ENCODE measurements at places on chromosomes 12 and 14. TPM values are rescaled to one million over a fixed set of nuclear protein-coding genes. Genes with fewer than 3 reads are reported as not detected.

- DNase-seq, result no peak
These were observed 20.3 kb upstream of the ADGRD1 start for GRCh38 chr12:130933269-130933995.

TCL1B gene
- total RNA-seq, result not detected

- DNase-seq, result no peak
These were observed 22.7 kb upstream of the ZFP36L1 start for GRCh38 chr14:68815298-68816182.

DNA sequence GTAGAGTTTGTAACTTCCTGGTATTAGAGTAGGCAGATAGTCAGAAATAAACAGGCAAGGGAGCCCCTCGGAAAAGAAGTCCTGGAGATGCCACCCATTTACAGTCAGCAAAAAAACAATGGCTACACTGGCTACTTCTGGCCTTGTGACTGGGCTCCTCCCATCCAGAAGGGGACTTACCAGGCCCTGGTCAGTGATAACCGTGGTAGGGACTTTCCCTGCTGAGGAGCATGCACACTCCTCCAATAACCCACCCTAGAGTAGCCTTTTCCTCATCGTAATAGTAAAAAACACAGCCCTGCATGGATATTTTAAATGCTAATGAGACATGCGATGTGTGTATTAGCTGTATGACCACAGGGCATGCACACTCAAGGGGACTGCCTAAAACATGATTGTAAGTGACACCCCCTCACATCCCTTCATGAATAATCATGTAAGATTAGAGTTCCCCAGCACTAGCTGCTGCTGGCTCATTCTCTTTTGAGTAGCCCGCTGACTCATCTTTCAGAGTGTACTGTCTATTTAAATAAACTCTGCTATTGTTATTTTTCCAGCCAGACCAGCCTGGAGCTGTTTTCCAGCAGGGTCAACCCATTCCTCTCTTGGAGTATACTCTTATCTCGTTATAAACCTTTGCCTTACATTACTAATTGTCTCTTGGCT, 413.8 kb upstream of the TMTC1 start:
- DNase-seq, result no peak

DNA sequence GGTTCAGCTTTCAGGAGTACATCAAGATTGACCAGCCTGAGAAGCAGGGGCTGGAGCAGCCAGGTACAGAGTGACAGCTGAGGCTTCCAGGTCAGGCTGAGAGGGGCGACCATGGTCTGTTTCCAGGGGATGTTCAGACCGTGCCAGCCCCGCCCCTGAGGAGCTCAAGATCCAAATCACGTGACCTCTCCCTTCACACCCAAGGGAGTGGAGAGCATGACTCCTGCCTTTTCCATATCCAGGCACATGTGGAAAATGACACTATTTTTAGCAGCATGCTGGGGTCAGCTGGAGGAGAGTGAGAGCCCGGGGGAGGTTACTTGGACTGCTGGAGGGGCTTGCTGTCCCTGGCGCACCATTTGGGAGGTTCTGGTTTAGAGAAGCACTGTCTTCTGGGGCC, 92.7 kb downstream of the B4GALNT3 start:
- no peak for DNase-seq

ACTR10 gene
- 61.5 TPM for total RNA-seq

VWF gene
- total RNA-seq, result 173 TPM

DNA sequence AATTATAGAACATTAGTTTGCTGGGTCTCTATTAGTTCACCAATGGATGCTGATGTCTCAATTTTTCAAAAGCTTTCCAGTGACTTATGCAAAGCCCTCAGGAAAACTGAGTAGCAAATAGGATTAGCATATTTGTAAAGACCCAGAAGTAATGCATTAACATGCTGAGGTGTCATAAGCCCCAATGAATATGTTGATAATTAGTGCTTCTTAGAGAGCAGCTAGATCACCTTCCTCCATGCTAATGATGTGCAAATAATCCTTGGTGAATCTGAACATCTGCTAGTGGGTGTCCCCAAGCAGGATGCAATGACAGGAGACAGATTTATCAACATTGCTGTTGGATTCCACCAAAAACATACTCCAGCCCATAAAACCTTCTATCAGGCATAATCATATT, 19.0 kb downstream of the IFNG start:
- DNase-seq, result no peak

KCNH3 gene
- 1.1 TPM for total RNA-seq

GRCh38 chr14:91300283-91300895, 55.9 kb upstream of the GPR68 start:
- DNase-seq, result no peak

GALC gene
- total RNA-seq, result 21.5 TPM

DNA sequence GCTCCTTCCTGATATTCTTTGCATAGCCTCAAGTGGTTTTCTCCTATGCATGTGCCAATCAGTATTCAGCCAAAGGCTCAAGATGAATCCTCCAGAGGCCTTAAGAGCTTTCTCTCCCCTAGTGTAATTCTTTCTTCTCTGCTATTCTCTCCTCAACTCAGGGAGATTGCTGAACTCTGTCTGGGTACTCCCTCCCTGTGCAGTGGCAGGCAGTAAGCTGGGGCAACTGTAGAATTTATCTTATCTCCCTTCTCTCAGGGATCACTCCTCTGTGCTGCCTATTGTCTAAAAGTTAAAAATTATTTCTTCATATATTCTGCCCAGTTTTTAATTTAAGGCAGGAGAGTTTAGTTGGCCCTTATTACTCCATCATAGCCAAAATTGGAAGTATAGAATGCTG, 28.5 kb upstream of the RTRAF start:
- no peak for DNase-seq

- no peak for DNase-seq
These were observed 6.4 kb upstream of the ASCL1 start for GRCh38 chr12:102950950-102951619.

MSRB3 gene
- total RNA-seq, result 66.5 TPM

Data from ureter (tissue), 1 donor.